ENCODE measurements at places on chromosomes 1 and 21.

DNA sequence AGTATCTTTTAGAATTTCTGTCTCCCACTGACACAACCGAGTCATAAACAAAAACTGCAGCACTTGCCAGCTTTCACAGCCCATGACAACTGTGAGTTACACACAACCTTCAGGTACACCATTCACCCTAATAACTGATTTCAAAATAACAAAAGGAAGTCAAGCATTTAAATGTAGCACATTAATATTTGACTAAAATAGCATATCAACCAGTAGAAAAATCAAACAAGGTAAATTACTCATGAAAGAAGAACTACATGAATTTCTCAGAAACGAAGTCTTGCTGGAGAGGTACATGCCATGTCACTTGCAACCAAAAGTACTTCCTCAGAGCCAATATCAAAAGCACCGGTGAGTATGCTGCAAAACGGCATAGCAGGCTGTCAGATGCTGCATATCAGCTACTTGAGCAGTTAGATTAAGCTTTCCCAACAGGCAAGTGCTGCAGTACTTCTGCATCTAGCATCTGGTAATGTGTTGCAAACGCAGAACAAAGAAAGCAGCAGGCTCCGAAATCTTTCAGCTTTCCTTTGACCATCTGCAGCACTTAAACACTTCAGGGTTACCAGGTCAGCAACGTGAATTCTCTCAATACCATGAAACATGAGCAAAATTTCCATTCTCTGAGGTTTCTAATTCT, 223.2 kb downstream of the SMYD3 start:
- no peak for DNase-seq

DNA sequence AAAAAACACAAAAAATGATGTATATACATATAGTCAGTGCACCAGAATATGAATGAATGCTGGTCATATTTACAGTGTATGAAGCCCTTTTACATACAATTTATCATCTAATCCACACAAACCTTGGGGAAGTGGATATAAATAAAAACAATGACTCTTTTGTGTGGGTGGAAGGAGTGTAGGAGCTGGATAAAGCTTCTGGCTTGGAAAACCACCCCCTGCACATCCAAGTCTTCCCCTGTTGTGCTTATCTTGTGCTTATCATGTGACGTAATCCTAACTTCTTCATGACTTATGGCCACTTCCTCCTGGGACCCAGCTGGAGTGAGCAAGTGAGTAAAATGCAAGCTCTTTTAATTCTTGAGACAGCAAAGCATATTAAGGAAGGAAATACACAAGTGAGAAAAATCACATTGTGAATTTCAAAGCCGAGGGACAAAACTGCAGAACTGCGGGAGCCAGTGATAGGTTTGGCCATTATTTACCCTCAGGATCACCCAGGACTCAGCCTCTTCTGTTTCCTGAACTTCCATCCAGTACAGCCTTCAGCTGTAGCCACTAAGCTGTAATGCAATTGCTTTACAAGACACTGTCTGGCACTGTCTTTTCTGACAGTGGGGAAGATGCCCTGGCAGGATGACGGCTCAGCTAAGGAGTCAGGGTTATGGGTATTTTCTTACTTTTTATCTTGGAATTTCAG, 104.0 kb upstream of the PPM1J start:
- no peak for DNase-seq

DNA sequence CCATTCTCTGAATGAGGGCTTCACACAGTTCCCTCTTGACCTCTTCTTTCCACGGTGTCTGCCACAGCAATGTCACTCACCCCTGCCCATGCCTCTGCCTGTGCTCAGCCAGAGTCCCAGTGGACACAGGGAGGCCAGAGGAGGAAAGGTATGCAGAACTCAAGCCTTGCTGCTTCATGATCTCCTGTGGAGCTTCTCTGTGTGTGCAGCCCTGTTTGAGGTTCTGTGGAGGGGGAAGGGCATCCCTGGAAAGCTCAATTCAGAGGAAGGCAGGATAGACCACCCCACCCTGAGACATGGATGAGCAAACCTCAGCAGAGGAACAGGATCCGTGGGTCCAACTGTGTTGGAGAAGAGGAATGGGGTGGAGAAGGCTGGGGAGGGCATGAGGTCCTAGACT, 2.0 kb downstream of the HCN3 start:
- no peak for DNase-seq

DNA sequence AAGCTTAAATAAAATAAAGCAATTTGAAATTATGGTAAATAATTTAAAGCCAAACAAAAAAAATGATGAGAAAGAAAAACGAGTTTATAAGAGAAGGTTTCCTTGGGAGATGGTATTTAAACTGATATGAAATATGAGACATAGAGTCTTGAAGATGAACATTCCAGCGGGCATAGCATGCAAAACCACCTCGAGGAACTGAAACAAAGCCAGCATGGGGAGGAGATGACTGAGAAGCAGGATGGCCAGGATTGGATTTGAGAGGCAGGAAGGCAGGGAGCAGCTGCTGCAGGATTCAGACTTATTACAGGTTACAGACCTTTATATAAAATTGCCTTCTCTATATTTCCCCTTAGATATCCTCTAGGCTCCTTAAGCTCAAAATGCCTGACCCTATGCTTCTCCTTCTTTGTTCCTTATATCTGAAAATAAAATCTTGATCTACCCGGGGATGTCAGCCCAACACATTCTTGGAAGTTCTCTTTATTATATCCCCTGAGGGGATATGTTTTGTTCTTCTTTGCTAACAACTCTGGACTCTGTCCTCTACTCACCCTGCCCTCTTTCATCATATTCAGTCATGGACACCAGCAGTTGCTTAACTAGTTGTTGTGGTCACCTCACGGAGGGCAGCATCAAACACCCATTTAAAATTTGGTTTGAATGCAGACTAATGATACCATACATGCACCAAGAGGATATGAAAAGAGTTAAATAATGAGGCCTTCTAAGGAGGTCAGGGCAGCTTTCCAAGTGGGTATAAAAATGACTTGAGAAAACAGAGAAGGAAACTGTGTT, 719.1 kb upstream of the B3GALT2 start:
- no peak for DNase-seq

- no peak for DNase-seq
Measured at GRCh38 chr1:147502760-147503159, 38.5 kb upstream of the BCL9 start.

DNA sequence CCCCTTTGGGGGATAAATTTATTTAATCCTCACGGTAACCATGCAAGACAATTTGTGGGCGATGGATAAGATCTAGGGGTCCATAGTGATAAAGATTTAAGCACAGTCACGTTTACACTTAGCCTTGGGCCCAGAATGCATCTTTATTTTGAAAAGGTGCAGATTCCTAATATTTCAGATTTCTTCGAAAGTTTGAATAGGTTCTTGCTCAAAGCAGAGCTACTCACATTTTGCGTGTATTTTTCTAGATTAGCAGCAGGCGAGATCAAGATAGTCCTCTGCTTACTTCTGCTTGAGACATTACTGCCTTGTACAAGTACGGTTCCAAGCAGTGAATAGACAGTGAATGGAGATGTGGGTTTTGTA, 647 bp downstream of the TSEN15 start:
- DNase-seq = no peak
